Activated CD4-positive, alpha-beta T cell treated with anti-CD3 and anti-CD28 coated beads, Interleukin-2, amount 50 U/mL, for 48 hours (primary cell): ENCODE measurements at places on chromosomes 1 and 21.

DNA sequence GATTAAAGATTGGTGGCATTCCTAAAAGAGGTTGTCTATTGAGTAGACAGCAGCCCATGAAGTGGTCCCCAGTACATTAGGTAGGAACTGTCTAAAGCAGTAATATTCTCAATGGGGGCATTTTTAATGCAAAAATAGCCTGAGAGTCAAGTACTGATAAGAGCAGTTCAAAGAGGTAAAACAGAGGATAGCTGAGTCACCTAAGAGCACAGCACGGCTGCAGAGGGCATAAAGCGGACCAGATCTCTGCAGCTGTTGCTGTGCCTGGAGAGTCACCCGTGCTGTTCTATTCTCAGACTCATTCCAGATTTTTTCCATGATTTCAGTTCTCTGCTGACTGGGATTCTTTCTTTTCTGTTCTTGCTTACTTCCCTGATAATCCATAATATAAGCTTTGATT lies 313.2 kb downstream of the OLFM3 start:
- DNase-seq, result no peak

- no peak for DNase-seq
Observed at GRCh38 chr1:187928288-187928687, 1099.5 kb downstream of the PLA2G4A start.

DNA sequence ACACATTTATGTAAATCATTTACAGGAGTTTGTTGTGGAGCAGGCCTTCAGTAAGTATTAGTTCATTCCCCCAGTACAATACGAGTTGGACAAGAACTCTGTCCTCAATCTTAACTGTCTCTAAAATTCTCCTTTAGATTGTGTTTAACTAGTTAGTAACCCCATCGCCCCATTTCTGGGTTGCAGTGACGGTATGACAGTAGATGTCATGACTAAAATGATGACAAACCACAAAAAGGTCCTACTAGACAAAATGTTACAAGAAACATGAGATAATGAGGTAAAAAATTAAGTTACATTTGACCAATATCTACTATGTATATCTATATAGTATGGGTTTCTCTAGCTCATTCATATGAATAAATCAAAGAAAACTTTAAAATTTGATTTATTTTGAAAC lies 41.1 kb downstream of the CD58 start:
- no peak for DNase-seq

GRCh38 chr1:220824031-220824989 lies 37.6 kb downstream of the MTARC1 start:
- DNase-seq, result no peak

- no peak for DNase-seq
Observed at GRCh38 chr1:192462616-192463015, 113.0 kb upstream of the RGS1 start.

- DNase-seq, result no peak
Observed at GRCh38 chr1:61085983-61086644, 3.8 kb downstream of the NFIA start.

- DNase-seq, result no peak
Observed at GRCh38 chr1:235054936-235055335, 73.7 kb downstream of the TOMM20 start.

- DNase-seq, result no peak
Observed at GRCh38 chr21:31660591-31660990, 1.1 kb downstream of the SOD1 start.

GRCh38 chr1:111290630-111291029 lies at the start of gene CHIA:
Gene CHIA, plus strand, starts transcription at chr1:111290851. Its CDS starts 19,617 bp downstream, at chr1:111310468.
- no peak for DNase-seq

GRCh38 chr1:31871703-31872102 lies 55.9 kb upstream of the SPOCD1 start:
- DNase-seq, result no peak

DNA sequence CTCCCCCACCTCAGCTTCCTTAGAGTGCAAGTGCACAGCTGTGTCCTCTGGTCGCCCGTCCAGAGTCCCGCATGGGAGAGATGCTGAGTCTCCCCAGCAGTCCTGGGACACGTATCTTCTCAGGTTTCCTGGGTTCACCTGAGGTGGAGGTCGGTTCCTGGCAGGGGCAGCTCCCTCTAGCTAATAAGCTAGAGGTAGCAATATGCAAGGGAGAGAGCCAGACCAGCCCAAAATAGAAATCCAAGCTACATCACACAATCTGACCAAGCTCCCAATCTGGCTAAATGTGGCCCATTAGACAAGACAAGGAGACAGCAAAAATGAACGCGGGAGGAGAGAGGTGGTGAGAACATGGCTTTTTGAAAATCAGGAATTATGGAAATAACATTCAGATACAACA lies 30.9 kb upstream of the CADM3 start:
- DNase-seq, result no peak

- no peak for DNase-seq
Observed at GRCh38 chr1:165539908-165540307, 3.9 kb upstream of the LRRC52 start.

- DNase-seq, result no peak
Observed at GRCh38 chr1:212967801-212968200, 17.5 kb downstream of the VASH2 start.

GRCh38 chr1:197210426-197210825 lies 57.6 kb upstream of the CRB1 start:
- DNase-seq, result no peak

DNA sequence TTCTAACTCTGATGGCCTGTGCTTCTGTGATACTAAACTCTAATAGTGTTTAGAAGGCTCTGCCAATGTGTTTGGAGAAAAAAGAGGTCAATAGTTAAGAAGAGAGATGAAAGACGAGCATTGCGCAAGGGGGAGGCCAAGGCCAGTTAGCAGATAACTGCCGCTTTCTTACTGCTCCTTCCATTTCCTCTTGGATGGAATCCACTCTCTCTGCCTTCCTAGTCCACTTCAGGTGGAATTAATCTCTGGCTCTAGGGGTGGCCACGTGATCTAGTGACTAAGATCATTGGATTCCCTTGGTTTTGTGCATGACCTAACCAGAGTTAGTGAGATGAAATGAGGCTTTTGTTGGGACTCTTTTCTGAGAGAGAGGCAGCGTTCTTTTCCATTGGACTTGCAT lies 148.3 kb downstream of the ACTL8 start:
- DNase-seq, result no peak

- DNase-seq, result no peak
Observed at GRCh38 chr1:55235722-55236121, 20.6 kb upstream of the USP24 start.

DNA sequence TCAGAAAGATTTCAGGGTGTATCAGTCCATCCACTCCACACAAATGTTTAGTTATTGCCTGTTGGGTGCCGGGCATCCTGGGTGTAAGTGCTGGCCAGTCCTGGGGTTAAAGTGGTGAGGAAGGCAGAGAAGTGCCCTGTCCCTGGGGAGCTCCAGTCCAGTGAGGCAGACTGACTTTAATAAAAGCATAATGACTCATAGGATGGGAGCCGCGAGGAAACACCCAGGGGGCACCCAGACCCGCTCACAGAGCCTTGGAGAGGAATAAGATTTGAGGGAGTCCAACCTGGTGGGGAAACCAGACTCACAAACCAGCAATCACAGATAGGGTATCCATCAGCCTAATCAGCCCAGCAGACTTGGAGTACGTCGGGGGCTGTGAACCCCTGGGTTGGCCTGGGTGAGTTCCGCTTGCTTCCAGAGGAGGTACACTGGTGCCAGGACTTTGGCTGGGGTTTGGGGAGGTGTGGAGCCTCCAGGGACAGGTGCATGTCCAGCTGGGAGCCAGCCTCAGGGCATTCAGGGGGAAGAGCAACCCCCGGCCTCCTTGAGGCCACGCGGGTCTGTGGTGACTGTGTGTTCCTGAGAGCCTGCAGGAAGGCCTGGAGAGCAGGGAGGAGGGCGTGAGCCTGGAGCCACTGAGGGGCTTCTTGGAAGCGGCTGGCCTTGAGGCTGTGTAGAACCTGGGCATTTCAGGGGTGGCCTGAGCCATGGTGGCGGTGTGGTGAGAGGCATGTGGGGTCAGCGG lies 3.7 kb downstream of the PEAR1 start:
- no peak for DNase-seq

DNA sequence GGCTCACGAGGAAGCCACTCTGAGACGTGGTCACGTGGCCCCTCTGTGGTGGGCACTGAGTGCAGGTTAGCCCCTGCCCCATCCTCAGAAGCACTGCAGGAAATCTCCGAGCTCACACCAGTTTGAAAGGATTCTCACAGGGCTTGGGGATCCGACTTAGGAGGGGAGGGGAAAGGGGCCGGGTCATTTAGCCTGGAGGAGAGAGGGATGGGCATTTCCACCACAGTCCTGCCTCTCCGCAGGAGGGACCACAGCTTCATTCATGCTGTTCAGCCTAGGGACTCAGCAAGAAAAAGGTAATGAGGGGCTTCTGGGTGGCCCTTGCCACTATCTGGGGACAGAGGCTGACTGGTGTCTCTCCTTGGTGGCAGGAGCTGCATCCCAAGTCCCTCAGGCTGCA lies 126.5 kb downstream of the NPHP4 start:
- DNase-seq, result no peak

- no peak for DNase-seq
Observed at GRCh38 chr1:180136331-180136967, 18.2 kb upstream of the QSOX1 start.

DNA sequence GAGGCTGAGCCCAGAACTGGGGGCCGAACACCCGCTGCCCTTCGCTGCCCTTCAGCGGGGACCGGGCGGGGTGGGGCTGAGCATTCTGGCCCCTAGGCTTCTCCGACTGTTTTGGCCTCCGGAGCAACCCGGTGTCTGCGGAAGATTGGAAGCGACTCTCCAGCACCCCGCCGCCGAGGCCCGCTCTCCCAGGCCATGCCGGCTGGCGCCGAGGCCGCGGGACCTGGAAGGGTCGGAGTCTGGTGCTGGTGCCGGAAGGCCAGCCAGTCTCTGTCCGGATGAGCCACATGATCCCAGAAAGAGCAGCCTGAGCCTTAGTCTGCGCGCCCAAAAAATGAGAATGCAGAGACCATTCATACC lies 272.0 kb downstream of the FOXD2 start:
- DNase-seq, result no peak

GRCh38 chr1:63638471-63638870 lies 45.3 kb downstream of the PGM1 start:
- DNase-seq, result no peak

DNA sequence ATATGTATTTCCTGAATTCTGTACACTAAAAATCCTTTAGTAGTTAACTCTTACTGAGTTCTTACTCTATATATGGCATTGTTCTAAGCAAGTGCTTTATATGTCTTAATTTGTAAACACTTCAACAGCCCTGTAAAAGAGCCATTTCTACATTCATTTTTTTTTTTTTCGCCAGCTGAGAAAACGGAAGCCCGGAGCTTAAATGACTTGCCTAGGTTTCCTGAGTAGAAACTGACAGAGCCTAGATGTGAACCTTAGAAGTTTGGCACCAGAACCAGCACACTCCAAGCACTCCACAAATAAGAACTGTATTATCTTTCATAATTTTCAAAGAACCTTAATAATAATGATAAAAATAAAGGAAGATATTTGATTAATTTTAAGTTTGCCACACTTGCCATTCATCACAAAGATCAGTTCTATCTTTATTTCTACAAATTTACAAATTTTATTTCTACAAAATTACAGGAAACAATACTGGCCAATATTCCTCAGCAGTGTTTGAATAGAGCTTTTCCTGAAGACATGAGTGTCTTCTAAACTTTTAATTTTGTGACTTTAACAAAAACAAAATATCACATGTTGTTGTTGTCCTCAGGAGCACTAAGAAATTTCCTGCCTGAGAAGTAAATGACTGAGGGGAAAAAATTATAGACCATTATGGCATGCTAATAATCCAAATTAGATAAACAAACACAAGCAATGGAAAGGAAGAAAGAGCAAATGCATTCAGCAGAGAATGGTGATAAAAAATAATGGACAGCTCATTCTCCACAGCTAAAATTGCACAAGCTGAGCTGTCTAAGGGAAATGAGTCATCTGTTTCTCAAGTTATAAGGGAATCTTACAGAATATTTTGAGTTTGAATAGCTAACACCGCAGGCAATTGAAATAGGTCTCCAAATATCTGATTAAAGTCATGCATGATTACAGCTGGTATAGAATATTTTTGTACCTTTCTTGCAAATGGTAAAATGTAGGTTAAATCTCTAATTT lies 71.2 kb downstream of the DPYD start:
- no peak for DNase-seq

DNA sequence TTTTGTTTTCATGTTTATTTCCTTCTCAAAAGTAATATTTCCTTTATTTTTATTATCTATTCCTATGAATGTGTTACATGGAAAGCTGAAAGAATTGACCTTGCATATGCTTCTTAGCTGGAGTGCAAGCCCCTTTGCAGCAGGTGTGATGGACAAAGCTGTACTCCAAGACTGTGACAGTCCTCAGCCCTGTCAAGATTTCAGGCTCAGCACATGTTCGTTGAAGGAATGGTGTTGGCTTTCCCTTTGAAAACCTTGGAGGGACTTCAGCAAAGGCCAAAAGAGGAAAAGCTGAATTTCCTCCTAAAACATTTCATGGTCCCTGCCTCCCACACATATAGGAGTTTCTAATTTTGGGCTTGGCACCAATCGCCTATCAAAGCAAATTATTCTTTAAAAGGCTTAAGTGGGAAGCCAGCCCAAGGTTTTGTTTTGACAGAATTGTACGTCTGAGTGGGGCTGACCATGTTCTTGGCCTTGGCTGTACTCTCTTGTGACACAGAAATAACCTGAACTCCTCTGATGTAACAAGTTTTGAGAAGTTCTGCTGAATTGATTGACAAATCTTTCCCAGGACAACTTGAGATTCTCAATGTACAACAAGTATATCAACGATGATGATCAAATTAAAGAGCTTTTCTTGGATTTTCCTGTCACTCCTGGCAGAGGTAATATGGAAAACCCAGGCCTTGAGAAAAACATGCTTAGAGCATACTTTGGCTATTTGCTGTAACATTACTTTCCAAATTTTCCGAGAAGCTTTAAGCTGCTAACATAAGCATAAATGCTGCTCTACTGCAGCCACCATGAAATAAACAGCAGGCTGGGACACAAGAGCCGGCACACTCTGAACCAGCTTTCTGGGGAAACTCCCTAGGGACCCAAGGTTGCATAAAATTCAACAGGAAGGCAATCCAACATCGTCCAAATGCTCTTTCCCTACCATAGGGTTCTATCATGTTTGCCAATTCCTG lies 135.7 kb upstream of the ZNF648 start:
- DNase-seq, result no peak

DNA sequence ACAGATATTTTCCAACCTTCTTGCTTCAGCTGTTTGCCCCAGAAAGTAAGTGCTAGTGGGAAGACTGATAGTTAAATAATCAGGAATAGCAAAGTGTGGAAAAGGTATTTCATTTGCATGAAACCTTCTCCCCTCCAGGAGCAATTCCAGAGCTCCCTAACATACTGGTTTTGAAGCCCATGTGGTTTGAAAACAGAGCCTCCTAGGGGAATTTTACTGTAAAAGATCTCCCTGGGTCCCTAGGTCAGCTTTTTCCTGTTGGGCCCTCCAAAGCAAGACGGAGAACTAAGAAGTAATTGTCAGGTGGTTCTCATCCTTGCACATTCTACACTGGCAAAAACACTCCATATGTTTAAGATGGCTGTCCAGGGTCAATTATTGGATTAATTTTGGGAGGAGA lies 218.7 kb upstream of the FOXD3 start:
- no peak for DNase-seq
